ENCODE measurements at places on chromosomes 5 and 9.

GRCh38 chr9:113368348-113368981, 8.3 kb downstream of the HDHD3 start:
- DNase-seq, result no peak

DNA sequence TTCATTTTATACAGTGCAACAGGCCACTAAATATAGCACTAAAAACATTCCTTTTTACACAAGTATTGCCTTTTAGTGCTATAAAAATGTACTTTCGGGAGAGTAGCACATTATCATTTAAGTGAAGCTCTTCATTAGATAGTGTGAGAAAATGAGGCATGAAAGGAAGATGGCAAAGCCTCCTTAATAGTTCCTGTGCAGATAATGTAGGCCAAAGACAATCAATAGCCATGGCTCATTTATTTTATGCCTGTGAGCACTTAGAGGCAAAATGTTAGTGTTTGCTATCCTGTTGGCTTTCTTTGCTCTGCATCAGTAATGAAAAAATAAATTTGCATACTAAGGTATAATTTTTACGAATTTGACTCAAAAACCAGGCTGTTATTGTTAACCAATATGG, 929.5 kb upstream of the C9orf72 start:
- DNase-seq, result no peak

- no peak for DNase-seq
Measured at GRCh38 chr5:158413122-158413680, 554.3 kb upstream of the CLINT1 start.

DNA sequence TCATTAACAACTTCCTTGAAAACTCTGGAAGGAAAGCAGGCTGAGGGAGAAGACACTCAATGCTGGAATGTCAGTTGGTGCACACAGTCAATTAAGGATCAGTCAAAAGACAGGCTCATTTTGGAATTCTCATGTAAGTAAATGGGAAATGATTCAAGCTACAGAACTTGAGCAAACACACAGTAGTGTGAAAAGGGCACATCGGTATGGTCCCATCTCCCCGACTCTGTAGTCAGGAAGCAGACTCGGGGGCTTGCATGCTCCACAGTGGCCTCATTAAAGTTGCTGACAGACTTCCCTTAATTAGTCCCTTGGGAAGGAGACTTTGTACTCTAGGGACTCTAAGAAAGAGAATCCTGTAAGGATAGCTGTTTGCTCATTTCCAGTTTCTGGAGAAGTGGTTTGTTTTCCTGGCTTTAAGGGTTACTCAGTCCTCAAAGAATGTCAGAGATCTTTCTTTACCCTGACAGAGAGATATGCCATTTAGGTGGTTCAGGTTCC, 339.2 kb downstream of the ADAMTS6 start:
- DNase-seq, result peak; percentile 20

DNA sequence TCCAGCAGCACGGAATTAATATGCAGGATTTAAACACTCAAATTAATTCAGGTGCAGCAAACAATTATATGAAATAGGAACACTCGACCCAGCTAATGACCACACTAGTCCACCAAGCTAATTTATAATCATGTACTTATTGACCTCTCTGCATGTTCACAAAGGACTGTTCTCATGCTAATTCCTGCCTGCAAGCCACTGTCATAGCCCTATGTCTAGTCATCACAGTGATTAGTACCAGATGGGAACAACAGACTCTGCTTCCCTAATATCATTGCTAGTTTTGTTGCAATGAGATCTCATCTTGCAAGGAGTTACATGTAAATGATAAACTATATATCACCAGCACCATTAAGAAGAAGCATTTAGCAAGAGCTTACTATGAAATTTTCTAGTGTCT, 553.0 kb upstream of the GRAMD2B start:
- DNase-seq, result no peak
